ENCODE measurements at places on chromosomes 7 and 10.

- DNase-seq = no peak
Measured at GRCh38 chr7:127766831-127767459, 115.0 kb downstream of the SND1 start.

DNA sequence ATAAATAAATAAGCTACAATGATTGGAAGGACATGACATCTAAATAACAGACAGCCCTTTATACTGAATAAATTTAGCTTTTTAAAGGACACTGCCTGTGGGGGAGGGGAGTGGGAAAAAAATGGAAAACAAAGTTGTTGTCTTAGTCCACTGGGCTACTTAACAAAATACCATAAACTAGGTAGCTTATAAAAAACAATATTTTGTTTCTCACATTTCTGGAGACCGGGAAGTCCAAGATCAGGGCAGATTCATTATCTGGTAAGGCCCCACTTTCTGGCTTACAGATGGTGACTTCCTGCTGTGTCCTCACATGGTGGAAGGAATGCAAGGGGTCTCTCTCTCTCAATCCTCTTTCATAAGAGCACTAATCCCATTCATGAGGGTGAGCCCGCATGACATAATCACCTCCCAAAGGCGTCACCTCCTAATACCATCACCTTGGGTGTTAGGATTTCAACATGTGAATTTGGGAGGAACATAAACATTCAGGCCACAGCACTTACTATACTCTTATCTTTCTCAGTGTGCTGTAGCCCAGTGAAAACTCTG lies 43.0 kb downstream of the DNAJC12 start:
- no peak for DNase-seq

- peak; percentile 71 for DNase-seq
Measured at GRCh38 chr10:36779238-36779846, 346.1 kb upstream of the ANKRD30A start.

GRCh38 chr7:118836933-118837332 lies 612.4 kb downstream of the ANKRD7 start:
- DNase-seq = no peak

- DNase-seq = peak; percentile 7
Measured at GRCh38 chr7:18534481-18534880, 38.9 kb downstream of the HDAC9 start.

DNA sequence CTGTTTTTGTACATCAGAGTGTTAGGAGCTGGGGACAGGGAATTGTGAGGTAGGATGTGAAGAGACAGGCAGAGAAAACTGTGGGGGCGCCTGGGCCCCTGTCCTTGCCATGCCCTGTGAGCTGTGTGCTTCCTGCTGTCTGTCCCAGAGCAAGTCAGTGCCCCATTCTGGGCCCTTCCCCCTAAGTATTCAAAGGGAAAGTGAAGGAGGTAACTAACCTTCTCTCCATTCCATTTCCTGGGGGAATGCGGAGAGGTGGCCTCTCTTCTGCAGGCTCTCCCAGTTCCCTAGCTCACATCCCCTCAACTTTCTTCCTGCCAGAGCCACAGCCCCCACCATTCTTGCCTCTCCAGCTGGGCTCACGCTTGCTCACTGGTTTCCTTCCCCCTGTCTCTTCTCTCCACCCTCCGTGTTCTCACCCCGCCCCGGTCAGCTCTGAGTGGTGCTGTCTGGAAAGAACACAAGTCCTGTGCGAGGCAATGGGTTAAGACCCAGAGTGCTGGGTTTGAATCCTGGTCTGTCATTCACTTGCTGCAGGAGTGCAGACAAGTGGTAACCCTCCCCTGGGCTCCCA lies 9.7 kb upstream of the VSIR start:
- DNase-seq = no peak

GRCh38 chr10:7855205-7855604 lies 36.9 kb downstream of the TAF3 start:
- DNase-seq = no peak

DNA sequence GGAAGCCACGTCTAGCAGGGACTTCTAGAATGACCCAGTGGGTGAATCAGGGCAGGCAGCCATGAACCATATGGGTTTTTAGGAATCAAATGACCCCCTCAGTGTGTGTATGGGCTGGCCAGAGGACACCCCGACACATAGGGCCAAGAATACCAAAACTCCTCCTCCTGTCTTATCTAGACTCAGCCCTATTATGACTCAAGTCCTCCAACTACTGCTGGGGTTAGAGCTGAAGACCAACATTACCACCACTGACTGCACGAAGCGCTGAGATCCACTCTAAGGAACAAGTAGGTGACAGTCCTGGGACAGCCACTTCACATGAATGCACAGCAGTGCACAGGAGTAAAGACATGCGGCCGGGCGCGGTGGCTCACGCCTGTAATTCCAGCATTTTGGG lies 11.5 kb upstream of the SVOPL start:
- DNase-seq = no peak

DNA sequence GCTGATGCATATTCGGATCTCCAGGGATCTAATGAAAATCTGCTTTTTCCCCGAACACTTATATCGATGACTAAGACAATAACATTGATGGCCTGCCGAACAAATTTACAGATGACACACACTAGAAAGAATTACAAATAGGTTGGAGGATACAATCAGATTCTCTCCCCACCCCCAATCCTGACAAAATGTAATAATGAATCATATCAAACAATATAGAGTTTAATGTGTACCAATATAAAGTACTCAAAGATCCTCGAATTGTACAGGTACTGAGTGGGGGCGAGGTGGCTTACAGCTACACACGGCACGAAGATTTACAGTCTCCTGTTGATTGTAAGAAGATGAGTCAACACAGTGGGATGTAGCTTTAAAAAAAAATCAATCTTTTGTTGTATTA lies 182.7 kb upstream of the MKLN1 start:
- no peak for DNase-seq

- DNase-seq = no peak
Measured at GRCh38 chr7:139821349-139822105, 7.5 kb upstream of the TBXAS1 start.

- no peak for DNase-seq
Measured at GRCh38 chr7:39672176-39672575, 48.8 kb downstream of the RALA start.

- no peak for DNase-seq
Measured at GRCh38 chr7:107105591-107106245, 61.2 kb downstream of the PRKAR2B start.

DNA sequence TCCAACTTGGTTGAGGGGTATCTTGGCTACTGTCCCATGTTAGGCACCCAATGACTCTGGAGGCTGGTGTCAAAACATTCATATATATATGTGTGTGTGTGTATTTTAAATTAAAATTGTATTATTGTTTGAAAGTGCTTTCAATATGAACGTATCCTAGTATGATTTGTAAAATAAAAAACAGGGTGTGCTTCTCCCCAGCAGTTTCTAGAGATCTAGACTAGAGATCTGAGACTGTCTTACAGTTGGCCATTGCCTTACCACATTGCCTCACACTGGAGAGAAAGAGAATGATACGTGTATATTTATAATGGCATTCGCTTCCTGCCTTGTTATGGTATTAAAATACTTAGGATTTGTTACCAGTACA lies 1.2 kb downstream of the BAG3 start:
- DNase-seq = peak; percentile 78

- no peak for DNase-seq
Measured at GRCh38 chr7:83178796-83179195, 16.1 kb upstream of the PCLO start.

DNA sequence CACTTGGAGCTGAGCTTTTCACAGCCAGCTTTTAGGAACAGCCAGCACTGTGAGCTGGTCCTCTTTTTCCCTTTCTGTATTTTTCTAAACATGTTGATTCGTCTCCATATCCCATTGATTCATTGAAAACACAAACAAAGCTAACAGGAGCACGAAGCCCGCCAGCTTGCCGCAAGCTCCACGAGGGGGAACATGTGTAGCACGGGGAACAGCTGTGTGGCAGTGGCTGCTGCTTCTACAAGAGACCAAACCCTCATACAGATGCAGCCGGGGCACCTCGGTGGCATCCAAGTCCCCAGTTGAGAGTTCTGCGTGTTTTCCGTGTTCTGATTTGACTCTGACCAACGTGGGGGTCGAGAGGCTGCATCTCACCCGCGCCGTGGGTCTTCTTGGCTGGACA lies 80.8 kb upstream of the SH2B2 start:
- no peak for DNase-seq

DNA sequence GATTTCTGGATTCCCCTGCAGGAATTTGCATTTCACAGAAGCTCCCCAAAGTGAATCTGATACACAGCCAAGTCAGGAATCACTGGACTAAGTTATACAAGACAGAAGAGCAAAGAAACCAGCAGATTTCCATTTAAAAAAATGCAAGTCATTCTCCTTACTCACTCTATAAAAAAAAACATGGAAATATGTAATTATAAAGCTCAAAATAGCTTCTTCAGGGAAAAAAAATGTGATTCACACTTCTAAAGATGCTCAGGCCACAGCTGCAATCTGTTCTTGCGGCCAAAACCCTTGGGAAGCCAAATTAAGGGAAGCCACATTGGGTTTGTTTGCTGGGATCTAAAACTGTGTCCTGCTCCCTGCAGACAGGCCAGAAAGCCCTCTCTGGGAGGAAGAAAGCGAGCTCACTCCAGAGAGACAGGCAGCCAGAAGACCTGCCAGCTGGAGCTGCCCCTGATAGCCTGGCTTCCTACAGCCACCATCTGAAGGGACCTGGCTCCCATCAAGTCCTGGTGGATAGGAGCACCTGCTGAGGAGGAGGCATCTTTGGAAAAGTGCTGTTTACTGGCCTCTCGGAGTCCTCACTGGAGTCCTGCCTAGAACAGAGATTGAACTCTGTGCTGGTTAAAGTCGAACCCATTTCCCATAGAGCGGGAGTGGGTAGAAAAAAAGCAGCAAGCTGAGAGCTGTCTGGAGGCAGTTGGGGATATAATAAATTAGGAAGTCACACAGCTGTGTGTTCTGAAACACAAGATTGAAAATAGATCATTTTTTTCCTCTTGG lies 359.2 kb upstream of the AOAH start:
- DNase-seq = no peak

GRCh38 chr10:11884706-11885423 lies 61.7 kb downstream of the PROSER2 start:
- DNase-seq = no peak

DNA sequence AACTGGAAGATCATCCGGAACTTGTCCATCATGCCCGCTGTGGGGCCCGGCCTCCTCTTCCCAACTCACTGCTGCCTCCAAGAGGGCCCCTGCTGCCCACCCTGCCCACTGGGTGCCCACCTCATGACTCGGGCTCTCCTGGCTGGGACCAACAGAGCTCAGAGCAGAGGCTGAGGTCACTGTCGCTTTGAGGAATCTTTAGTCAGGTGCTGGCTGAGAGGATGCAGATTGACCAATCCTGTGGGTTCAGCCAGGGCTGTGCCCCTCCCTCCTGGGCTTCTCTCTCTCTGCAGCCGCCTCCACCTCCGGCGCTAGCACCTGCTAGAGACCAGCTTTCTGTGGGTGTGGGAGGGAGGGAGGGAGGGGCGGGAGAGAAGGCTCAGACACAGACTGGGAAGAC lies at the start of gene CALHM1:
CALHM1 (minus strand) TSS at position 181 of the 400 bp plus-strand sequence; CDS start at position 32, 149 bp downstream.
- no peak for DNase-seq

GRCh38 chr7:33554046-33554445 lies 351.3 kb upstream of the BMPER start:
- DNase-seq = peak; percentile 66

DNA sequence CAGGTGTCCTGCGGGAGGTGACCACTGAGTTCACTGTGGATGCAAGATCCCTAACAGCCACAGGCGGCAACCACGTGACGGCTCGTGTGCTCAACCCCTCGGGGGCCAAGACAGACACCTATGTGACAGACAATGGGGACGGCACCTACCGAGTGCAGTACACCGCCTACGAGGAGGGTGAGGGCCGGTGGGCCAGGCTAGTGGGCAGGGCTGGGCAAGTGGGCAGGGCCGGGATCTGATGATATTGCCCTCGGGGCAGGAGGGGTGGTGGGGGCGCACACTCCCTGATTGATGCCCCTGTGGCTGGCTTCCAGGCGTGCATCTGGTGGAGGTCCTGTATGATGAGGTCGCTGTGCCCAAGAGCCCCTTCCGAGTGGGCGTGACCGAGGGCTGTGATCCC lies 15.8 kb downstream of the FLNC start:
- no peak for DNase-seq

DNA sequence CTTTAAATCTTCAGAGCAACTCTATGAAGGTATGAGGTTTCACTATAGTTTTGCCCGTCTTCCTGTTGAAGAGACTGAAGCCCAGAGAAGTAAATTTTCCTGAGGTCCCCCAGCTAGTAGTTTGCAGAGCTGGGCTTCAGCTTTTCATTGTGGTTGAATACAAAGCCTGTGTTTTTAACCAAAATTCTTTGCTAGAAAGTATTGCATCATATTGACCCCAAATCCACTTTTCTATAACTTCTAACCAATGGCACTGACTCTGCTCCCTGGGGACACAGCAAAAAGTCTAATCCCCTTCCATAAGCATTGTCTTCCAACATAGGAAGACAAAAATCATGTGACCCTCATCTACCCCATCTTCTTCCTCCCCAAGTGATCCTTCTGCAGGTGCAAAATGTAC lies 93.0 kb downstream of the KCNMA1 start:
- no peak for DNase-seq

DNA sequence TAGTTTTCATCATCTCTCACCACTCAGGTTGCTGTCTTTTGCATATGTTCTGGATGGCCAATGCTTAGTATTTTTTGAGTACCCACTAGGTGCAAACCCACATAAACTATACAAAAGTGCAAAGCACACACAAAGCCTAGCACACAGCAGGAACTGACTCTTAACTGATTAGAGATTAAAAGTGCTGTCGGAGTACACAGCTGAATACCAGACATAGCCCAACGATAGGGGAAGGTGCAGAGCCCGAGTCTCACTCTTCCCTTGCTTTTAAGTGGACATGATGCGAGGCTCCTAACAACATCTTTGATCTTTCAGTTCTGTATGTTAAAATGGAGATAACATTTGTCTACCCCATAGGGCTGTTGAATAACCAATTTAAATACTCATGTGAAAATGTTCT lies 90.8 kb downstream of the DPY19L1 start:
- no peak for DNase-seq

GRCh38 chr7:124856299-124856888 lies 73.2 kb downstream of the POT1 start:
- DNase-seq = peak; percentile 51

GRCh38 chr10:60260321-60260720 lies 129.4 kb downstream of the ANK3 start:
- DNase-seq = no peak

- DNase-seq = no peak
Measured at GRCh38 chr10:6537770-6538169, 42.3 kb downstream of the PRKCQ start.

GRCh38 chr7:158422196-158422886 lies 165.3 kb downstream of the PTPRN2 start:
- no peak for DNase-seq

- DNase-seq = peak; percentile 23
Measured at GRCh38 chr7:120741371-120742042, 116.4 kb downstream of the TSPAN12 start.

- no peak for DNase-seq
Measured at GRCh38 chr10:34420273-34420672, 394.8 kb downstream of the PARD3 start.

GRCh38 chr10:21424459-21424861 lies 101.0 kb downstream of the SKIDA1 start:
- DNase-seq = no peak

DNA sequence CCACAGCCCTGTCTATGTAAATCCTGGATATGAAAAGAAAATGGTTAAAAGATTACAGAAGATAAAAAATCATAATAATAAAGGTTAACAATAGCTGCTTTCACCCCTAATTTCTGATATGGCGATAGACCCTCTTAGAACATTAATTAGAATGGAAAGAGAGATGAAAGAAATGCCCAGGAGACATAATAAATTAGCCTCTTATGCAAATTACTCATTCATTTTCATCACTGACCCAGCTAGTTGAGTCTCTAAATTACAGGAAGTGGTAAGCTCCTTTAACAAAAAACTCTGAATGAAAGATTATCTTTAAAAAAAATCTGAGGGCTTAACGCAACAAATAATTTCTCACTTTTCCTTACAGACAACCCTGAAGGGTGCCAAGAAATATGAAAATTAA lies 12.4 kb downstream of the GFRA1 start:
- DNase-seq = no peak

Measured in amniotic epithelial cell (primary cell).